ENCODE measurements at places on chromosomes 2 and 18.

- no peak for DNase-seq
These were observed 29.7 kb downstream of the AGPS start for GRCh38 chr2:177422271-177422670.

- DNase-seq = no peak
These were observed 71.7 kb downstream of the MARCO start for GRCh38 chr2:119013671-119014070.

DNA sequence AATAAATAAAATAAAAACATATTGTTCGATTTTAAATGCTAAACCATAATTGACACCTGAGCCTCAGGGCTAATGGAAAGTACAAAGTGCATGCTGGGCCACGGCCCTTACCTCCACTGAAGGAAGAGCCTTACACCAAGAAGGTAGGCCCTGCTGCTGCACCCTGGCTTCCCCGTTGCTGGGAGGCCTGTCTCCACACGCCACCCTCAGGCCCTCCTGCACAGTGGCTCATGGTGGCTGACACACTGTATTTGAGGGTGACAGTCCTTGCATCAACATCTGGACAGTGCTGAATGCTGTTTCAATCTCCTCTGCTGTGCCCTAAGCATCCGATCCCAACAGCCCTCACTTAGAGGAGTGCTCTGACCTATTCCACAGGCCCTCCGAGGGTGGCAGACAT, 39.3 kb upstream of the EDAR start:
- DNase-seq = no peak

DNA sequence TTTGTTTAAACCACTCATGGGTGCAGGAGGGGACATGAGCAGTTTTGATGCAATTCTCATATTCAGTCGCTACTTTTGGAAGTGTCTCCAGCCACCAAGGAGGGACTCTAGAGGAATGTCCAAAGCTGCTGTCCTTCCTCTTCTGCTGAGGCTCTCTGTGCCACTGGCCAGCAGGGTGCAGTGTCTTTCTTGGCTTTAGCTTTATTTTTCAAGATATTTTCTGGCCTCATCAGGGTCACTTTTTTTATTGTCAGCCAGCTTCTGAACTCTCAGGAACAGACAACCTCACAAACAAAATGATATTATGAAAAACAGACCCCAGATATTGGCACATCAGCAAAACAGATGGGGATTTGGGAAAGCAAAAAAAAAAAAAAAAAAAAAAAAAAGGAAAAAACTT, 289.3 kb upstream of the ZSWIM2 start:
- peak; percentile 37 for DNase-seq

GRCh38 chr2:54641988-54642387, 81.5 kb upstream of the EML6 start:
- no peak for DNase-seq

DNA sequence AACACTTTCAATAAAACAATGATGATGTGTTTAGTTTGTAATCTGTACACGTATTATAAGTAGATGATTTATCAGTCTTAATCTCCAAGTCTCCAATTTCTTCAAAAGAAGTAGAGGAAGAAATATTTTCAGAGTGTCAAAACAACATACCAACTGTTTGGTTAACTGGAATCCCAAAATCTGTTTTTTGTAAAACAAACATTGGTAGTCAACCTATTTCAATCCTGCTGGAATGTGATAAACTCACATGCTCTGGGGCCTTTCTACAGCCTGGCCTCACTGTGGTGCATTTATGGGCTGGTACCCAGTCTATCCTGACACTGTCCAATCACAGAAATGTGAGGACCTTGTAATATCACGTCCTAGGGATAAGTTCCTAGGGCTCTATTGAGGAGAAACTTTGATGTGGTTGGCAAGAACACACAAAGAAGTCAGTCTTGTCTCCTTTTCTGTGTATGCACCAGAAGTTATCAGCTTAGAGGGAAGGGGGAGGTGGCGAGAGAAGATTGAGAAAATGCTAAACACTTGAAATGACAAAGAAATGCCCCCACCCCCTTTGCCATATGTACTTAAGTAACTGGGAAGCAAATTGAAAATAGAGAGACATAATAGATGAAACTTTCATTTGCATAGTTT, 47.2 kb downstream of the PRKRA start:
- DNase-seq = peak; percentile 82

DNA sequence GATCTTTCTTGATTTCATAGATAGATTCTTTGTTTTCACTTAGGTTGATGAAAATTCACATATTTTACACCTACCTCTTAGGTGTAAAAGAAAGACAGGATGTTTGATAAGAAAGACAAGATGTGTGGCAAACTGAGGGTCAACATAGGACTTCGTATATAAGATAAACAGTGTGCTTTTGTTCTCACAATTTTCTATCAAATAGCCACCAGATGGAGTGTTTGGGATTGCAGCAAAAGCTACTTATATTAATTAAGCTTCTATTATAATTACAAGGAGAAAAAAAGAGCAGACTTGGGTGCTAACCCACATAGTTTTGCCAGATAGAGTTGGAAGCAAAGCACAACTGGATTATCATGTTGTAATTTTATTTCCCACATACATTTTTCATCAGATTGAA, 232.9 kb downstream of the CDH7 start:
- no peak for DNase-seq

DNA sequence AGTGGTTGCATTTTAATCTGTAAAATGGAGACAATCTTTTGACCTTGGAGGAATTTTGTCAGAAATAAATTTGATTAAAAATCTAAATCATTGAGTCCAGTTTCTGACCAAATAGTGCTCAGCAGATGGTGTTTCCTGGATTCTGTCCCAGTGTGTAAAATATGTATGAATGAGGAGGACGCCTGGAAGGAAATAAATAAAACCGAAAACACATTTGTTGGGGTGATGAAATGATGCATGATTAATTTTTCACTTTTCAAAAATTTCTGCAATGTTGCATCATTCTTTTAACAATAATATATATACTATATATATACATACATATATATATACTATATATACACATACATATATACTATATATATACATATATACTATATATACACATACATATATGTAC, 261.1 kb upstream of the TRIB2 start:
- no peak for DNase-seq

DNA sequence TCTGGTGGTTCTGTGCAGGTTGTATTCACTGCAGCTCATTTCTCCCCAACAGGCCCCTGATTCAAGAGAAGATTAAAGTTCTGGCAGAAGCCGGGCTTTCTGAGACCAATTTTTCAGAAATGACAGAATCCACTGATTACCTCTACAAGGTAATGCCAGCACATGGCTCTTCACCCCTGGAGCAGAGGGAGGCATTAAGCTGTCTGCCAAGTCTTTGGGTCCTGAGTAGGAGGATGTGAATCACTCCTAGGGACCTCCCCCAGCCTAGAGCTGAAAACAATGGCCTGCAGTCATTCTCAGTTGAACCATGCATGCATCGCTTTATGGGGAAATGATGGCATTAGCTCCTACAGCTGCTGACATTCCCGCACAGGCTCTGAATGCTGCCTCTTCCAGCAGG, 20.5 kb upstream of the RPL37A start:
- DNase-seq = no peak

GRCh38 chr2:66281980-66282379, 152.9 kb upstream of the MEIS1 start:
- DNase-seq = no peak

DNA sequence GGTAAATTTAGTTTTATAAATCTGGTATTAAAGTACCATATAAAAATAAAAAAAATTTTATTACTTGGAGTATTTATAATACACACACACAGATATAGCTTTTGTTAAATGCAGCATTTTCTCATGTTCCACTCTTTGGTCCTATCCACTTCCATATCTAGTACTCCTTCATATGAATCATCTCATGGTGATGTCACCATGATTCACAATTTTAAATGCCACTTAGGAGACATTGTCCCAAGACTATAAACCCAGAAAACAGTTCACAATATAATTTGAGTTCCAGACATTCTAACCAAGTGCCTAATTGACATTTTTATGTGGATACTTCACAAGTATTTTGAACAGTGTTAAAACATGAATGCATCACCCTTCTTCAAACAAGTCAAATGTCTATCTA, 1398.3 kb downstream of the DSC3 start:
- no peak for DNase-seq

GRCh38 chr18:34871435-34871834, 161.3 kb downstream of the DTNA start:
- no peak for DNase-seq

Measured in GM12865 (cell line).